ENCODE measurements at places on chromosomes 11 and 22. TPM values are rescaled to one million over a fixed set of nuclear protein-coding genes. Genes with fewer than 3 reads are reported as not detected.

TRPM5 gene
- not detected for total RNA-seq

GRCh38 chr11:130816546-130817329, 99.5 kb downstream of the SNX19 start:
- H3K4me3 ChIP-seq: no peak overlapping the region
- no peaks in the 10 kb centered on the region for H3K4me1 ChIP-seq
- peaks cover 7% of the 10 kb centered on the region for H3K27me3 ChIP-seq
- no peaks in the 10 kb centered on the region for H3K36me3 ChIP-seq
- H3K27ac ChIP-seq: no peak overlapping the region
- DNase-seq: no peak

DNA sequence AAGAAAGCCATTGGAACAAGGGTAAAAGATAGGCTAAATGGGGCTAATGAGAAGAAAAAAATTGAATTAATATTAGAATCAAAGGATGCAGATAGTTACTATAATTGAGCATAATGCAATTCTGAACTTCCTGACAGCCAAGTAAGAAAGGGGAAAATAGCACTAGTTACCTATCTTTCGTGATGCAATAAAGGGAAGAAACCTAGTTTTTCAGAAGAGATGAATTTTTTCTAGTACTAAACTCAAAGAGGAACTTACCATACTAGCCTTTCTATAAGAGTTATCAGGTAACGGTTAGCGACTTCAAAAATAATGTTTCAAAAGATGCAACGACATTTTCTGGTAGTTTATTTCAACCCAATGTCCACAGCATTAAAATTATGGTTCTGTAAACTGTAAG, 8.8 kb upstream of the WT1 start:
- no peak overlapping the region for H3K27ac ChIP-seq
- H3K4me3 ChIP-seq: no peak overlapping the region
- DNase-seq: no peak
- H3K4me1 ChIP-seq: no peaks in the 10 kb centered on the region

GRCh38 chr22:38284042-38284402, 11.2 kb upstream of the TMEM184B start:
- H3K27ac ChIP-seq: no peak overlapping the region
- H3K4me1 ChIP-seq: no peaks in the 10 kb centered on the region
- DNase-seq: no peak
- no peaks in the 10 kb centered on the region for H3K27me3 ChIP-seq
- H3K36me3 ChIP-seq: no peaks in the 10 kb centered on the region

- peaks cover 2% of the 10 kb centered on the region for H3K27me3 ChIP-seq
- H3K36me3 ChIP-seq: no peaks in the 10 kb centered on the region
- H3K4me1 ChIP-seq: no peaks in the 10 kb centered on the region
- DNase-seq: no peak
These were observed 315.9 kb downstream of the CADM1 start for GRCh38 chr11:115188188-115188897.

GRCh38 chr11:304915-305843, 2.4 kb upstream of the IFITM2 start:
- H3K27ac ChIP-seq: peak overlapping the region; percentile 11
- peak; percentile 82 for DNase-seq
- H3K4me3 ChIP-seq: peak overlapping the region; percentile 6

- no peak overlapping the region for H3K27ac ChIP-seq
- DNase-seq: no peak
- H3K4me1 ChIP-seq: no peaks in the 10 kb centered on the region
- H3K4me3 ChIP-seq: no peak overlapping the region
- peaks cover 24% of the 10 kb centered on the region for H3K27me3 ChIP-seq
These were observed 125.3 kb downstream of the APOL5 start for GRCh38 chr22:35842954-35843353.

DNA sequence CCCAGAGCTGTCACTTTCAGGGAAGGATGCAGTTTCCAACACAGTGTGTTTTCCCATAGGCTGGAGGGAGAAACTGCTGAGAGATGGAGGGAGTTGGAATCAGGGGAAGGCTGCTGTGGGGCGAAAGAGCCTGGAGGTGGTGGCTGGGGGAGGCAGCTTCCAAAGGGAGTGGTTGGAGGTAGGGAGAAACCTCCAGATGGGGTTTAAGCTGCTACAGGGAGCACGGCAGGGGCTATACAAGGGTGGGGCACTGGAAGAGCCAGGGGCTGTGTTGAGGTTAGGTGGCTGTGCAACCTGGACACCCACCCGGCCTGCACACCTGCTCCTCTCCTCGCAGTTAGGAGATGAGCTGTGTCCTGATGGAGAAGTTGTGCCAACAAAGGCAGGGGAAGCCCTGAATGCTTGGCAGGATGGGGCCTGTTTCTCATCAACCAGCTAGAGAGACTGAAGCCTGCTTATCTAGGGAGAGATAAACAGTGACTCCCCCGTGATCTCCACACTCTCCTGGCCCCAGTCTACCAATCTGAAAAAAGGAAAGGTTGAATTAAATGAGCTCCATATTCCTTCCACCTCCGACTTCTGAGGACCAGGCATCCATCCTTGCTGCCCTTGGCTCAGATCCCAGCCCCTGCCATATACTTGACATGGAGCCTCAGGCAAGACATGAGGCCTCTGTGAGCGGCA, 3.6 kb upstream of the SLCO2B1 start:
- peak overlapping the region; percentile 12 for H3K27ac ChIP-seq
- peaks cover 52% of the 10 kb centered on the region for H3K4me1 ChIP-seq
- H3K36me3 ChIP-seq: no peaks in the 10 kb centered on the region
- no peak for DNase-seq
- H3K4me3 ChIP-seq: no peak overlapping the region

DNA sequence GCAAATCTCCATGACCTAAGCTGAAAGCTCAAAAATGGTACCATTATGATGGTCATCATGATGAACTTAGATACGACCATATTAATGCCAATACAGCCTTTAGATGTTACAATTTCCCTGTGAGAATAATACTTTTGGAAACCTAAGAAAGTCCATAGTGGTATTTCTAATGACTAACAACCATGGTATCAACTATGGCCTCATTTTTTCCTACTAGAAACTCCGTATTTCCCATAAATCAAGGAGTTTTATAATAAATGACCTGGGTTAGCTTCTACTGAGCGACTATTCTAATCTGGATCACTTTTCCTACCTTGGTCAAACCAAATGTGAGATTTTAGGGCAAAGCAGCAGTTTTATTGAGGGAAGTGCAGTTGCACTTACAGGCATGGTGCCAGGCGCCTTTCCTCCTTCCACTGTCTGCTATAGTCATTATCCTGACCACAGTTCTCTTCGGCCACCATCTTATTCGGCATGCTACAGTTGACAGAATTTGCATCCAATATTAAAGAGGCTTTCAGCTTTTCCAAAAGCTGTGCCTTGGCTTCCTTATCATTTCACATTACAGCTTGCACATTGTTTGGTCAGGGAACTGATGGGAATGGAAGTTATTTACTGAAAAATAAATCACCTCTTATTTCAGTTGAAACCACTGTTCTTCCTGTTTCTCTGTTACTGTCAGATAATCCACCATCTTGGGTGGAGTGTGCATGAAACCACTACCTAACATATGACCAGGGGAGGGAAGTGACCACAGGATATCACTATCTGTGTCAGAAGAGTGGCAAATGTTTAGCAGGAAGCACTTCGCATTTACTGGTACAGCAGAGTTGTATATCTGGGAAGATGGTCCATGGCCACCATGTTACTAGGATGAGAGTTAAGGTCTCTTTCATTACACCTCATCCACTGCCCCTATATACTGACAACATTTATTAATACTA, 74.5 kb upstream of the PICALM start:
- H3K27ac ChIP-seq: peak overlapping the region; percentile 85
- peaks cover 20% of the 10 kb centered on the region for H3K36me3 ChIP-seq
- peak overlapping the region; percentile 16 for H3K4me3 ChIP-seq
- DNase-seq: peak; percentile 59
- H3K27me3 ChIP-seq: peaks cover 3% of the 10 kb centered on the region
- peaks cover 72% of the 10 kb centered on the region for H3K4me1 ChIP-seq

DNA sequence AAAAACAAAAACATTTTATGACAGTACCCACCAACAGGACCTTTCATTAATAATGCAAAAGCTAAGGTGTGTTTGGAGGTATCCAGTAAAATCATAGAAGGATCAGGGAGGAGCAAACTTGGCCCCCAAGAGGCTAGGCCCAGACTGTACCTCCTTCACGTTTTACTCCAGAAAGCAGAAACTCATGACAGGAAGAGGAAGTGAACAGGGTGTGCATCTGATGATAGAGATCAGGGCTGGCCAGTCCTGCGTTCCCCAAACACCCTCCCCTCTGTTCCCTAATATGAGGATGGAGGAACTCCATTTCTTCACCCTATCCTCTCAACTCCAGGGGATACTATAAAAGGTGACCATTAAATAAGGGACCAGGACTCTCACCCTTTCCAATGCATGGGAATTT, 10.2 kb upstream of the MS4A12 start:
- no peak overlapping the region for H3K27ac ChIP-seq
- H3K4me3 ChIP-seq: no peak overlapping the region
- no peak for DNase-seq
- no peaks in the 10 kb centered on the region for H3K36me3 ChIP-seq

Measured in activated CD8-positive, alpha-beta T cell treated with anti-CD3 and anti-CD28 coated beads, Interleukin-2, amount 10 ng/mL, durations not matched to agents 7 days and 5 days (primary cell).